ENCODE measurements at places on chromosomes 11 and 22.

DNA sequence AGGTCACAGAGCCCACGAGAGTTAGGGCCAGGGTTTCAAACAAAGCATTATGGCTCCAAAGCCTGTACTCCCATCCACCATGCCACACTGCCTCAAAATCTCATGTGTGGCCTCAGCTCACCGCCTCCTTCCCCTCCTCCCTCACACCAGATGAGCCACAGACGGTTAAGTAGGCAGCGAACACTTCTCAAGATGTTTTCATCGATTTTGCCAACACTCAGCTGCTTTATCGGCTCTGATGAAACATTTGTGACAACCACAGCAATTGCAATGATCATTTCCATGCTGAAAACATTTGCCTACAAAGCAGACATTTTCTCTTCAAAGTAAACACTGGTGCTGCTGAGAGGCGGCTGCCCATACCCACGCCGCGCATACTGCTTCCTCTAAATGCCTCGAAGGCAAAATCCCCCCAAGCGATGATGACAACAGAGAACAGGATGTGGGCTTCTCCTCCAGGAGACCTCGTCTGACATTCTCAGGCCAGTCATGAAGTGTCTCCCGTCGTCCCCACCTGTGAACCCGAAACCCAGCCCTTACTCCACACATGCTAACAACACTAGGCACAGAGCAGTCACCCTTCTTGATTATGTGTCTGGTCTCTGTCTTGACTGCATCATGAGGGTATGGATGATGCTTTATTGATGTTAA, 599.2 kb downstream of the SOX6 start:
- no peak for DNase-seq

DNA sequence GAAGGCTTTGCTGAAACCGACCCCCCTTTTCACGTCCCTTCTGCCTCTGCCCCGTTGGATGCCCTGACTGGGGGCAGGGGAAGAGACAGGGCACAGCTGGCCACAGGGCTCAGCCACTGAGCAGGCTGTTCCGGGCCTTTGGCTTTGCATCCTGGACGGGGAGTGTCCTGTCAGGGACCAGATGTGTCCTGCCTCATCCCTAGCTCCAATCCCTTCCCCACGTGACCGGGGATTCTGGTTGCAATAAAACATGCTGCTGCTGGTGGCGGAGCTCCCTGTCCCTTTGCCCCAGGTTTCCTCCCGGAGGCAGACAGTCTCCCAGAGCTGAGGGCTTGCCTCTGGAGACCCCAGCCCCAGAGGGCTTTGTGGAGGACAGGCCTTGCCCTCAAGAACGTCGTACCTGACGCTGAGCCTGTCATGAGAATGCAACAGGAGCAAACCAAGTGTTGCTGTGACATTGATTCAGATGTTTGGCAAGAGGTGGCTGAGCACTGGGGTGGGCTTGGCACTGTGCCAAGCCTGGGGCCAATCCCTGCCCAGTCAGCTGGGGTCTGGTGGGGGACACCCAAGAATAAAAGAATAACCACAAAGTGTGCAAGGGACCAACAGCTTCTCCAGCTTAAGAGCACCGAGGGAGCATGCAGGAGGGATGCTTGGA, 7.3 kb downstream of the CDC42EP2 start:
- DNase-seq: no peak

GRCh38 chr11:2572491-2573239, 127.1 kb downstream of the KCNQ1OT1 start:
- DNase-seq: no peak

DNA sequence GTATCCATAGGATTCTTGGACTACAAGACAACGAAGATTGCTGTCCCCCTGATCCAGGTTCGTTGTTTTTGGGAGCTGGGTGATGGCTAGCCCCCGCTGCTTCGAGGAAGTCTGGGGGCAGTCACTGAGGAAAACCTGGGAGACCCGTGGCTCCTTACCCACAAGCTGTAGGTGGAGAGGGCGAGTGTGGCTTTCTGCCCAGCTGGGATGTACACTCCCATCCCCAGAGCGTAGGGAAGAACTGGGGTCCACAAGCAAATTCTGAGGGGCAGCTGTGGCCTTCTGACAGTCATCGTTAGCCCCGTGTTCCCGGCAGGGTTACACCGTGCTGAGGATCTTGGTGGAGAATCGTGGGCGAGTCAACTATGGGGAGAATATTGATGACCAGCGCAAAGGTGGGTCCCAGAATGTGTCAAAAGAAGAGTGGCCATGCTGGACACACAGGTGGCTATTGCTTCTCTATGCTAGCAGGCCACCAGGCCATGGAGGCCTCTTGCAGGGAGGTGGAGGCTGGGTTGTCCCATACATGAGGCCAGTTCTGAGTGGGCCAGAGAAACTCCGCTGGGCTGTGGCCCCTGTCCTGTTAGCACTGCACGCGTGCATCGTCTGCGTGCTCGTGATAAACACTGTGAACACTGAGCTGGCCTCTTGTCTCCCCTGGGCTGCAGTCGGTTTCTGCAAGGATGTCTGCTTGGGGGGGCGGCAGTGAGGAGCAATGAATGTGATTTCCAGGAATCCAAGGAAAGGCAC, 39.8 kb downstream of the GLB1L2 start:
- no peak for DNase-seq

- DNase-seq: no peak
These were observed 9.6 kb downstream of the ADM start for GRCh38 chr11:10314199-10315072.

DNA sequence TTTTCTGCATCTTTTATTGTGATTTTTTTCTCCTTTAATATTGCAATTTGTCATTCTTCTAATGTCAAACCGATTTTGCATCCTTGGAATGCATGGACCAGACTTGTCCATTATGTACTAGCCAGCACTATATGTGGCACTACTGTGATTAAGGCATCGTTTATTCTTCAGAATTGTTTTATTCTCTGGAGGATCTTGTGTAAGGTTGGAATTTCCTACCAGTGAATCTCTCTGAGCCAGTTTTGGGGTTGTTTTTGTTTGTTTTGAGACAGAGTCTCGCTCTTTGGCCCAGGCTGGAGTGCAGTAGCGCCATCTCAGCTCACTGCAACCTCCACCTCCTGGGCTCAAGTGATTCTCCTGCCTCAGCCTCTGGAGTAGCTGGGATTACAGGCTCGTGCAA, 58.5 kb downstream of the IGLL5 start:
- DNase-seq: no peak

- DNase-seq: no peak
These were observed 178.6 kb downstream of the DSCAML1 start for GRCh38 chr11:117618302-117618981.

DNA sequence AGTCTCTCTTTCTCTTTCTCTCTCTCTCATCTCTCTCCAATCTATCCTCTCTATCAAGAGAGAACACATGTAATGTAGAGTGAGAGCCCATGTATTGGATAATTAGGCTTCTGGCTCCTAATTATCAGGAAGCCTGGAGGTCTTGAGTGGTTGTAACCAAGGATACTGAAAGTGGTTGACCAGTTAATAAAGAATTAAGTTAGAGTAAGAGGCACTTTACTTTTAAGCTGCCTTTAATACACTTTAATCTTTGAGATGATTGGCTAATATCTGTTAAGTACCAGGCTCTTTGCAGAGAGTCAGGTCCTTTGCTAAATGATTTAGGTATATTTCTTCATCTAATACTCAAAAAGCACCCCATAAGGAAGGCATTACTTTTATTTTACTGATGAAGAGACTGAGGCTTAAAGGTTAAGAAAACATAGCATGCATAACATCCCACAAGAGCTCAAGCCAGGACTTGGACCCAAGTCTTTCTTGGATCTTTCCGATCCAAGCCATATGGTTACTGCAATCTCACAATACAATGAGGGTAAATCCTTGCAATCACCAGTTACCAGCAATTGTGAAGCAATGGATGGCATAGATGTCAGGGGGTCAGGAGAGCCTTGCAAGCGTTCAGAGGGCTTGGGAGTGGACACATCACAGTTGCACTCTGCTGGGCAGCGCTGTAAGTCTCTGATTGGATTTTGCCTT, 22.1 kb downstream of the CD44 start:
- DNase-seq: no peak

DNA sequence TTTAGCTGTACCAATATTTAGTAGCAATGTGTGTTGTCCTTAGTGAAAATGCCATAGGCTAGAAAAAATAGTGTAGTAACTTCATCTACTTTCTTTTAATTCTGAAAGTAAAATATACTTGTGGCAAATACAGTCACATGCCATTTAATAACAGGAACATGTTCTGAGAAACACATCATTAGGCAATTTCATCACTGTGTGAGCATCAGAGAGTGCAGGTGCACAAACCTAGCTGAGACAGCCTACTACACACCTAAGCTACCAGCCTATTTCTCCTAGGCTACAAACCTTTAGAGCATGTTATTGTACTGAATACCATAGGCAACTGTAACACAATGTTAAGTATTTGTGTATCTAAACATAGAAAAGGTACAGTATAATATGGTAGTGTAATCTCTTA, 127.0 kb upstream of the PITPNB start:
- DNase-seq: no peak

DNA sequence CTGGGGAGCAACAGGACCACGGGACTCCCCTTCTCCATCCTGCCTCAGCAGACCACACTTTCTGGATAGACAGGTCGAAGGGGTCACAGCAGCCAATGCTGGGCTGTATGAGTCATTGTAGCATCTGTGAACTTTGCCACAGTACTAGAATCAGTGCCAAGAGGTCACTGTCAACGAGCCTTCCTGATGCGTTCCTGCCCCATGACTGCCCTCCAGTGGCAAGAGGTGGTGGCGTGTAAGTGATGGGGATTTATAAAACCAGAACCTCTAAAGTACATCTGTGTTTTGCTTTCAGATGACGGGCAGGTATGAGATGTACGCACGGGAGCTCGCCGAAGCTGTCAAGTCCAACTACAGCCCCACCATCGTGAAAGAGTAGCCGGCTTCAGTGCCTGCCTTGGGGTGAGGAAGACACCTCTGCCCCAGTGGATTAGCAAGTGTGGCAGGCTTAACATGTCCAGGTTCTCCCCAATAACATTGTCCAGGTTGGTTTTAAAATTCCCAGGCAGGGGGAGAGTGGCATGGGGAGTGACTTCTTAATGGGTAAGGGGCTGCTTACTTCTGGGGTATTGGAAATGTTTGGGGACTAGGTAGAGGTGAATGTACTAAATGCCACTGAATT, 29.4 kb downstream of the GUCD1 start:
- no peak for DNase-seq

DNA sequence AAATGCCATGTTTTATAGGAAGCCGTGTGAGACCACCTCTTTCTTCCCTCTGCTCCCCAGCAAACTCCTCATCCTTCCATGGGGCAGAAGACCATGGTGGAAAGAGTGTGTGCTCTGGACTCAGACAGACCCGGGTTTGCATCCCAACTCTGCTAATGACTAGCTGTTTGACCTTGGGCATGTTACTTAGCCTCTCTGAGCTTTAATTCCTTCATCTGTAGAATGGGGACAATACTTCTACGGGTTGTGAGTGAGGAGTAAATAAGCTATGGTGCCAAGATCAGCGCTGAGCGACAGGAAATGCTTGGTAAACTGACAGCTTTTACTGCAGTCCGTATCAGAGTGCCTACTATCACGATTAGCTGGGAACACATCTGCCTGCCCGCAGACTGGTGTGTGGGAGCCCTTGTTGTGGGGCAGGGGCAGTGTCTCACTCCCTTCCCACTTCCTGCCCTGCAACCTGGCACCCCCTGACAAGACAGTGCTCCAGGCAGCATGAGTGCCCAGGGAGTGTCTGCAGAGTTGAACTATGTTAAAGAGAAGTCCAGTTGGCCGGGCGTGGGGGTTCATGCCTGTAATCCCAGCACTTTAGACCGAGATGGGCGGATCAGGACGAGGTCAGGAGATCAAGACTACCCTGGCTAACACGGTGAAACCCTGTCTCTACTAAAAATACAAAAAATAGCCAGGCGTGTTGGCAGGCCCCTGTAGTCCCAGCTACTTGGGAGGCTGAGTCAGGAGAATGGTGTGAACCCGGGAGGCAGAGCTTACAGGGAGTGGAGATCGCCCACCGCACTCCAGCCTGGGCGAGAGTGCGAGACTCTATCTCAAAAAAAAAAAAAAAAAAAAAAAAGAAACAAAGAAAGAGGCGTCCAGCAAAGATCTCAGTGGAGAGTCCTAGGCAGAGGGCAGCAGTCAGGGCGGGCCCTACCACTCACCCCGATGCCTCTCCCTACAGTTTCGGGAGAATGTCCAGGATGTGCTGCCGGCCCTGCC, 2.2 kb downstream of the SEC14L2 start:
- DNase-seq: no peak

DNA sequence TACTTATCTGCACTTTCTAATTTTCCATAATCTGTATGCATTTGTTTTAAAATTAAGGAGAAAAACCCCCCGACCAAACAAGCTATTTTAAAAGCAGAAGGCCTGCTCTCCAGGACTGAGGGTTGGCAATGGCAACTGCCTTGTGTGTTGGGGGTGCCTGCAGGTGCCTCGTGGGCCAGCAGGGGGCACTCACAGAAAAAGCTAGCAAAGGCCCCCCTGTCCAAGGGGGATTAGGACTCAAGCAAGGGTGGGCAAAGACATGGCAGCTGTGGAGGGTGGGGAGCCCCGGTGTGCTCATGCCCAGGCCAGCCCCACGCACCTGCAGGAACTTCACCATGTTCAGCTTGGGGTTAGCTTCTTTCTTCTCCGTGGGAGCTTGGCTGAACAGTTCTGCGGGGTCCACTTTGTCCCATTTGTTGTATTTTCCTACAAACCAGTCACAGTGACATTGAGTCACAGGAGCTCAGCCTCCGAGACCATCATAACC, 10.3 kb downstream of the TOP3B start:
- DNase-seq: no peak

DNA sequence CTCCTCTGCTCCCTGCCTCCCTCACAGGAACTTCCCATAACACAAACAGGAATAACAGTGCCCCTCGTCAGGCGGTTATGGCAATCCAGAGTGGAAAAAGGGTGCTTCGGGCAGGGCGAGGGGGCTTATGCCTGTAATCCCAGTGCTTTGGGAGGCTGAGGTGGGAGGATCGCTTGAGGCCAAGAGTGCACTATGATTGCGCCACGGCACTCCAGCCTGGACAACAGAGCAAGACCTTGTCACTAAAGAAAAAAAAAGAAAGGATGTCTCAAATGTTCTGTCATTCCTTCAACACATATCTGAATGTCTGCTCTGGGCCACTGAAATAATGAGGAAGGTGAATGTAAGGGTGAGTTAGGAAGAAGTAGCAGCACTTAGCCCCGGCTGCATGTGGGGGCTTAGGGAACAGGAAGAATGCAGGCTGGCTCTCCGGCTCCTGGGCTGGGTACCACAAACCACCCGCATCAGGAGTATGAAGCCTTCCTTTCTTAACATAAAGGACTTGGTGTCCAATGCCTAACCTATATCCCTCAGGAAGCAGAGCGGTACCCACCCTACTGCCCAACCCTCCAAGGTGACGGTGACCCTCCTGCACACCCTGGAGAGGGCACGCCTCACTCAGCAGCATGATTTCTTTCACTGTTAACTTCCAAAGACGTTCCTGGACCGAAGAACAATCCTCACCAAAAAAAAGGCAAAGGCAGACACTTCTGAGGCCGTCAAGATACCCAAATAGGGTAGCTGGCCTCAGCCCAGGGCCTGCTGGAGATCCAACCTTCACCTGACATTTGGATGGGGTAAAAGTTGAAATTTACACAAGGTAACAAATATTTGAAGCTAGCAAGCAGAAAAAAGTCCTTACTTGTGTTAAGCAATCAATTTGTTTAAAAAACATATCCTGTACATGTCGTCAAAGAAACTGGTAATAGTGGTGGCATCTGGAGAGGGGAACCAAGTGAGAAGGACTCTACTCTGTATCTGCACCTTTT, 3.8 kb downstream of the CPT1A start:
- no peak for DNase-seq

Data from esophagus squamous epithelium (tissue), 5 donors.